HCEC 1CT (cell line): ENCODE measurements at places on chromosomes 6 and 20.

- peak; percentile 33 for DNase-seq
Observed at GRCh38 chr20:62595491-62595890, 46.8 kb upstream of the SLCO4A1 start.

- DNase-seq, result no peak
Observed at GRCh38 chr6:34176261-34177031, 30.6 kb upstream of the GRM4 start.

DNA sequence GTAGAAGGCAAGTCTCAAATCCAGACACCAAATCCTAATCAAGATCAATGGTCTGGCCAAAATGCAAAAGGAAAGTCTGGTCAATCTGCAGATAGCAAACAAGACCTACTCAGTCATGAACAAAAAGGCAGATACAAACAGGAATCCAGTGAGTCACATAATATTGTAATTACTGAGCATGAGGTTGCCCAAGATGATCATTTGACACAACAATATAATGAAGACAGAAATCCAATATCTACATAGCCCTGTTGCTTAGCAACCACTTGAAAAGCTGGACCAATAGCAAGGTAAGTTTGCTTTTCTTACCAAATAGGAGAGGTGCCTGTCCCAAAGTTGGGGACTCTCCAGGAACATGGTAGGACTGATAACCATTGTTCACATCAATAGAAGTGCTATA, 2.0 kb downstream of the SEMG2 start:
- DNase-seq, result no peak

DNA sequence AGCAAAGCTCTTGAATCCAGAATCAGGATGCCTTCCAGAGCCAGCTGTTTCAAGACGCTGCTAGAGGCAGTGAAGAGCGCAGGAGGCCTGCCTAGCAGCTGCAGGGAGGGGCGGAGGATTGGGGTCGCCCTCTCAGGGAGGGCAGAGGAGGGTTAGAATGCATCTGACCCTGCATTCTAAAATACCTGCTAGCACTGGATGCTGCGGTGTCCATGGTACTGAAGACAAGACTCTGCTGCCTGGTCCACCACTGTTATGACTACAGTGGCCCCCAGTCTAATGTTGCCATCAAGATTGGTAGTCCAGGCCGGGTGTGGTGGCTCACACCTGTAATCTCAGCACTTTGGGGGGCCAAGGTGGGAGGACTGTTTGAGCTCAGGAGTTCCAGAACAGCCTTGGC, 193.7 kb upstream of the PROKR2 start:
- no peak for DNase-seq

DNA sequence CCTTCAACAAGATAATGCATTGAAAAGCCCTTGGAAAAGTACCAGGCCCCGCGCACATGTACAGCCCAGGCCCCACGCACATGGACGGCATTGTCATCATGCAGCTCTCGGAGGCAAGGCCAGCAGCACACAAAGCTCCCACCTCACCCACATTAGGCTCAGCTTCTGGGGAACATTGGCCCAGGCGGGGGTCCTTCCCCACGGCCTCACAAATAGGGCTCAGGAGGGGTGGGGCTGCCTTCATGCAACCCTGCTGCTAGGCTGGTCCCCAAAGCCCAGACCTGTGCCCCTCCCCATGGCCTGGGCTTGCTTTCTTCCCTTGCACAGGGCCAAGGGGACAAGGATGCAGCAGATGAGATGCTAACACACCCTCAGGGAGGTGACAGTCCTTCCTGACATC, 26.7 kb downstream of the NPEPL1 start:
- DNase-seq, result no peak

DNA sequence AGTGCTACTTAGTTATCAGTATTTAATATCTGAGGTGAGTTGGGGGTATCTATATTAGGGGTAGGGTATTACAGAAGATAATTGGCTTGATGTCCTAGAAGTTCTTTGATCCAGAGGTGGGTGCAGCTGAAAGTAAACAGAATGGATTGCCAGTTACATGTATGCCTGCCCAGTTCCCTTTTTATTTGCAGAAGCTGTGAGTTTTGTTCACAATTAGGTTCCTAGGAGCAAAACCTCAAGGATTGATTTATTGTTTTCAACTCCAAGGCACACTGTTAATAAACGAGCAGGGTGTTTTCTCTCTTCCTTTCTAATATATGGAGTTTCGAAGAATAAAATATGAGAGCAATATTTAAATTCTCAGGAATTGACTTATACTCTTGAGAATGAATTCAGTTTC, 129.0 kb downstream of the SULF2 start:
- no peak for DNase-seq

- DNase-seq, result no peak
Observed at GRCh38 chr6:154567695-154568220, 57.3 kb upstream of the CNKSR3 start.

GRCh38 chr20:3802524-3803239, 6.6 kb downstream of the CDC25B start:
- DNase-seq, result no peak

- DNase-seq, result no peak
Observed at GRCh38 chr6:454148-454991, 62.8 kb downstream of the IRF4 start.

DNA sequence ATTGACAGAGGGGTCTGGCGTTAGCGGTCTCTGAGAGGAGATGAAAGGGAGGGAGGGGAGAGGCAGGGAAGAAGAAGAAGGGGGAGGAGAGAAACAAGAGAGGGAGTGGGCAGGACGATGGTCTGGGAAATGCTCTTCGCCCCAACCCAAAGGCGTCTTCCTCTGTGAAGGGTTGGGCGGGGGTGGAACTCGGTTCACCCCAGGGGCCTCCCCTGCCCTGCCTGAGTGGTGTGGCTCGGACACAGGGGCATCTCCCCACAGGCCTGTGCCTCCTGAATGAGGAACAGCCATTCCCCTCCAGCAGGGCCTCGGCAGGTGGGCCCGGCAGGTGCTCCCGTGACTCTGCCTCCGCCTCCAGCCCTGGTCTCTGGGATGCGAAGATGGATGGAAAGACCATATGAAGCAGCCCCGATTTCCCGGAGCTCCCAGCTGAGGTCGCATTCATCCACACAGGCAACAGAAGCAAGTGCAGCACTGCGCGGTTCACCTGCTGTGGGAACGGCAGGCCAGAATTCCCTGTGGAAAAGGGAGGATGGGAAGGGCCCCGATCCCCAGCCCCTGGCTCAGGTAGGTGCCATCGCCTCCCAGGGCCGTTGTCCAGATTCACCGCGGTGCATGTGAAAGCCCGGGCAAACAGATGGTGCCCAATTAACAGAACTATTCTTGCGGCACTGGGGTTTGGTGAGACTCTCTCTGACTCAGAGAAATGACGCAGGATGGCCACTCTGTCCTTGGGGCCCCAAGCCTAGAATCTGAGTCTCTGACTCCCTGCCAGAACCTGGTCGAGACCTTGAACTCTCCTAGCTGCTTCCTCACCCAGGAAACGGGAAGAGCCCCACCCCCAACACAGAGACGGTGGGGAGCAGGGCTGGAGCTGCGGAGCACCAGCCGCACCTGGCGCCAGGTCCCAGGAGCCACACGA, 29.4 kb upstream of the RPS6KA2 start:
- DNase-seq, result no peak

- no peak for DNase-seq
Observed at GRCh38 chr6:52588710-52589091, 11.8 kb upstream of the TRAM2 start.

GRCh38 chr6:89992818-89993217, 98.5 kb downstream of the GJA10 start:
- DNase-seq, result no peak

- peak; percentile 81 for DNase-seq
Observed at GRCh38 chr6:26205161-26205624, 118.0 kb downstream of the HFE start.

DNA sequence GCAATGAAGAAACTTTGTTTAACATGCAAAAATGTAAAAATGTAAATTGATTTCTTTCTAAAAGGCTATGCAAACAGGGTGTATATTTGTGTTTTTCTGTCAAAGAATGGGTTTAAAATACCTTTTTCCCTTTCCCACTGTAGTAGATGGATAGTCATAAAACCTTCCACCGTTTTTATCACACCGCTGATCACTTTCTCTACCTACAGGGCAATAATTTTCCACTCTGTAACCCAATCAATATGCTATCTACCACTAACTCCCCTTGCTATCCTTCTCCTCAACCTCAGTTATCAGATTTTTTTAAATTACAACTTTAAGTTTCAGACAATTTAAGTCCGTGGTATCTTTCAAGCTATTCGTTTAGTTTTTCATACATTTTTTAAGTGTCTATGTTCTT, 91.4 kb upstream of the ARID1B start:
- DNase-seq, result no peak

DNA sequence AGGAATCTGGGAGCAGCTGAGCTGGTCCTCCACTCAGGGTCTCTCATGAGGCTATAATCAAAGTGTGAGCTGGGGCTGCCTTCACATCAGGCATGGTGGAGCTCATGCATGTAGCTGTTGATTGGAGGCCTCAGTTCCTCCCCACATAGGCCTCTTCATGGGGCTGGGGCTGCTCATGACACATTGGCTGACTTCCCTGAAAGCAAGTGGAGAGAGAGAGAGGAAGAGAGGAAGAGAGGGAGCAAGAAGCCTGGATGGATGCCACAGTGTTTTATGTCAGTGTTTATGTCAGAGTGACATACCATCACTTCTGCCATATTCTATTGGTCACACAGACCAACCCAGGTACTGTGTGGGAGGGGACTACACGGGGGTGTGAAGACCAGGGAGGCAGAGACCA, 43.8 kb downstream of the EYA2 start:
- DNase-seq, result no peak

GRCh38 chr6:1796706-1797529, 187.2 kb downstream of the FOXC1 start:
- no peak for DNase-seq

- peak; percentile 38 for DNase-seq
Observed at GRCh38 chr20:8744228-8744844, 324.6 kb upstream of the PLCB4 start.

DNA sequence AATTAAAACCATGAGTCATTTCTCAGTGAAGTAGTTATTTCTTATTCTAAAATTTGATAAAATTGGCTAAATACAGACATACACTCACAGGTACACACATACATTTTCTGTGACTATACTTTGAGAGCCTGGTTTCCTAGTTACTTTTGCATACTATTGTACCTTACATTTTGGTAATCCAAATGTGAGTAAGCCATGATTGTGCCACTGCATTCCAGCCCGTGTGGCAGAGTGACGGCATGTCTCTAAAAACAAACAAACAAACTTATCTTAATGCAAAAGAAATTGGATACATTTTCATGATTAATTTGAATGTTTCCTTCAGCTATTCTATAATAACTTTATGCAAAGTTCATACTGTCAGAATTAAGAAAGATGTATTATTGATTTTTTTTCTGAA, 628.8 kb downstream of the GRIK2 start:
- no peak for DNase-seq

DNA sequence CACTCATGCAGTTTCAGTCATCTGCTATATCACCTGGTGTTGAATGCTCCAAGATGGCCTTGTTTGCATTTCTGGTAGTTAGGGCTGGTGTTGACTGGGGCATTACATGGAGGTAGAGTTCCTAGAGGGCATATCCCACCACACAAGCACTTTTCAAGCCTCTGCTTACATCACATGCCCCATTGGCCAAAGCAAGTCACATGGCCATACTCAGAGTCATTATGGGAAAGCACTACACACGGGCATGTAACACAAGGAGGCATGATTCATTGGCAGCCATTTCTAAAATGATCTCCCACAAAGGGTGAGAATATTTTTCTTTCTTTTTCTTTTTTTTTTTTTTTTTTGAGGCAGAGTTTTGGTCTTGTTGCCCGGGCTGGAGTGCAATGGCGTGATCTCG, 73.2 kb downstream of the TRMT6 start:
- DNase-seq, result peak; percentile 13

GRCh38 chr6:12383448-12383847, 93.3 kb downstream of the EDN1 start:
- DNase-seq, result no peak

DNA sequence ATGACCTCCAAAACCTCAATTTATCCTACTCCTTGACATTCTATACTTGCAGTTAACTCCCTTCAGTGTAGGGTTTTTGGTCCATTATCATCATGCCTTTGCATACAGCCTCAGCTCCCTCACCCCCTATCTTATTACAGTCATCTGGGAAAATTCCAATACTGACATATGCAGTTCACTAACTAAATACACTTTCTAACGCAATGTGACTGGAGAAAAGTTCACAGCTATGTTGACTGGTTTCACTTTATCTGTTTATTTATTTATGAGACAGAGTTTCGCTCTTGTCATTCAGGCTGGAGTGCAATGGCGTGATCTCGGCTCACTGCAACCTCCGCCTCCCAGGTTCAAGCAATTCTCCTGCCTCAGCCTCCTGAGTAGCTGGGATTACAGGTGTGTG, 64.9 kb downstream of the CRYBG1 start:
- no peak for DNase-seq

GRCh38 chr6:42338744-42339222, 112.9 kb downstream of the TRERF1 start:
- peak; percentile 99 for DNase-seq

- peak; percentile 32 for DNase-seq
Observed at GRCh38 chr20:52497731-52498130, 306.2 kb upstream of the ZFP64 start.

DNA sequence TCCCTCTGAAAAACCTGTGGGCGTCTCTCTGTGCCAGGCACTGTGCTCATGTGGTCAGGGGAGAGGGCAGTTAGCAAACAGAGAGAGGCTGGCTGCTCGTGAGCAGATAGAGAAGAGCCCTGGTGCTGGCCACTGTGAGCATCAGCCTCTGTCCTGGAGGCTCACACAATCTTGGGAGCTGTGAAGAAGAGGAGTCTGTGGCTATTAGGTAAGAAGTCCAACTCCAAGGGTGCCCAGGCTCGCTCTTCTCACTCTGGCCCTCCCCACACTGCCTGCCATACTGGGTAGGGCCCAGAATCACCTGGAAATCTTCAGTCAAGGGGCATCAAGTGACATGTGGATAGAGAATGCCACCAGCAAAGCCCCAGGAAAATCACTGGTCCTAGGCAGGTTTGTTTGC, 14.1 kb downstream of the SCML4 start:
- DNase-seq, result no peak

DNA sequence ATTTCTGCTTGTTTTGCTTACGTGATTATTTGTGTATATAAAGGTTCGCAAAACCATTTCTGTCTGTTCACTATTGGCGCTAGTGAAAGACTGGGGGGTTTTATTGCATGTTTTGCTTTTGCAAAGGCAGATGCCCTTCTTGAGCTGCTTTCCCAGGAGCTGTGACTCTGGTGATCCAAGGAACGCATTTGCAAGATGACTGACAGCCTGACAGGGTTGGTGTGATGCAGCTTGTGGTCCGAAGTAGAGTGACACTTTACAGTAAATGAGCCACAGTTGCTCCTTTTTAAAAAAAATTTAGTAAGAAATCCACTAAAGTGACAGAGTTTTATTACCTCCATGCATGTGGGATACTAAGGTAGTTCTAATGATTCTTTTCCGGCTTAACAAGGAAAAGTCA, 73.7 kb downstream of the TPD52L1 start:
- DNase-seq, result no peak

DNA sequence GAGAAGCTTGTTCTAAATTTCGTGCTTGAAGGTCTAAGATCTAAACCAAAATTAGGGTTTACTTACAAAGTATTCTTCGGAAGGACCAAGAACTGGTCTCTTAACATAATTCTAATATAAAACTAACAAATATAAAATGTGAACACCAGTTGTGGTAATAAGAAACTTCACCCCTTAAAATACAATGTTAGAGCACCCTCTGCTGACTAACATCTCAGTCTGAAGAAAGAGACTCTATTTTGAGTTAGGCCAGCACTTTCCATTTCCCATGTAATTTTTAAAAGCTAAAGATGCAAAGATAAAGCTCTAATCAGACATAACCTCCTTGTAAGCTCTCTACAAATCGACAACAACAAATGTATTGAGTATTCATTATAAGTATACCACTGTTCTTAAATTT, 24.6 kb downstream of the ATG5 start:
- DNase-seq, result peak; percentile 51
